Progenitor cell of endocrine pancreas (in vitro differentiated cells): ENCODE measurements at places on chromosomes 4 and X. TPM values are rescaled to one million over a fixed set of nuclear protein-coding genes. Genes with fewer than 3 reads are reported as not detected.
A peak's percentile ranks its signal among the peaks of the same experiment; 100 is the strongest.

BCAP31 gene
- total RNA-seq, result 142 and 149 TPM in 2 replicates

FAM199X gene
- total RNA-seq, result 23.2 TPM in 2 replicates

GPR119 gene
- total RNA-seq, result 1.6 and 3.1 TPM in 2 replicates

CENPVL2 gene
- 1.4 TPM in 2 replicates for total RNA-seq

NOX1 gene
- not detected in 2 replicates for total RNA-seq

FOXP3 gene
- total RNA-seq, result 0.24 and 0.33 TPM in 2 replicates

MSMO1 gene
- total RNA-seq, result 87.1 and 89.4 TPM in 2 replicates

SPIN4 gene
- 7.5 and 8.0 TPM in 2 replicates for total RNA-seq

- H3K27me3 ChIP-seq, result peaks cover 42% of the 10 kb centered on the region
- peak; percentile 85 for DNase-seq
- H3K4me1 ChIP-seq, result no peaks in the 10 kb centered on the region
- no peak overlapping the region for H3K27ac ChIP-seq
Measured at GRCh38 chr4:602559-602942, 22.8 kb upstream of the PDE6B start.

GRCh38 chrX:21319323-21319722 is 54.9 kb upstream of the CNKSR2 start:
- H3K4me1 ChIP-seq, result no peaks in the 10 kb centered on the region
- H3K36me3 ChIP-seq, result peaks cover 2% of the 10 kb centered on the region
- H3K27me3 ChIP-seq, result no peaks in the 10 kb centered on the region
- no peak for DNase-seq
- no peak overlapping the region for H3K27ac ChIP-seq

DNA sequence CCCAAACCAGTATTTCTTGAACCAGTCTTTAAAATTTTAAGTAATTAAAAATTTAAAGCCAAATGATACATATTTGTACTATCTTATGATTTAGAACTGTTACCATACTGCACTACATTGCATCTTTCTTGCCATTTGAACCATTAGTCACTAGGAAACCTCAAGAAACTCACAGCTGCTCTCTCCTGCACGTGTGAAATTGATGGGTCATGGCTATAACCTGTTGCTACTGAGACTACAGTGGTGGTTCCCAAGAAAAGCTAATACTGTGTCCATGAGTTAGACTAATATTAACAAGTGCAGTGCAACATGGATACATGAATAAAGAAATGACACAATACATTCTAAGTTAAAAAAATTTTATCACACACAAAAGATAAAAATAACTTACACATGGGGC is 88.4 kb downstream of the PDE5A start:
- DNase-seq, result no peak
- H3K4me3 ChIP-seq, result no peak overlapping the region
- peaks cover 3% of the 10 kb centered on the region for H3K4me1 ChIP-seq
- peaks cover 42% of the 10 kb centered on the region for H3K36me3 ChIP-seq
- H3K27ac ChIP-seq, result no peak overlapping the region

- H3K4me3 ChIP-seq, result no peak overlapping the region
- H3K36me3 ChIP-seq, result no peaks in the 10 kb centered on the region
- peak overlapping the region; percentile 34 for H3K27ac ChIP-seq
- no peak for DNase-seq
Measured at GRCh38 chr4:52979821-52980590, 117.9 kb downstream of the RASL11B start.

- no peak for DNase-seq
- no peak overlapping the region for H3K4me3 ChIP-seq
- no peak overlapping the region for H3K27ac ChIP-seq
- no peaks in the 10 kb centered on the region for H3K27me3 ChIP-seq
Measured at GRCh38 chrX:134761788-134762187, 103.5 kb upstream of the PLAC1 start.

DNA sequence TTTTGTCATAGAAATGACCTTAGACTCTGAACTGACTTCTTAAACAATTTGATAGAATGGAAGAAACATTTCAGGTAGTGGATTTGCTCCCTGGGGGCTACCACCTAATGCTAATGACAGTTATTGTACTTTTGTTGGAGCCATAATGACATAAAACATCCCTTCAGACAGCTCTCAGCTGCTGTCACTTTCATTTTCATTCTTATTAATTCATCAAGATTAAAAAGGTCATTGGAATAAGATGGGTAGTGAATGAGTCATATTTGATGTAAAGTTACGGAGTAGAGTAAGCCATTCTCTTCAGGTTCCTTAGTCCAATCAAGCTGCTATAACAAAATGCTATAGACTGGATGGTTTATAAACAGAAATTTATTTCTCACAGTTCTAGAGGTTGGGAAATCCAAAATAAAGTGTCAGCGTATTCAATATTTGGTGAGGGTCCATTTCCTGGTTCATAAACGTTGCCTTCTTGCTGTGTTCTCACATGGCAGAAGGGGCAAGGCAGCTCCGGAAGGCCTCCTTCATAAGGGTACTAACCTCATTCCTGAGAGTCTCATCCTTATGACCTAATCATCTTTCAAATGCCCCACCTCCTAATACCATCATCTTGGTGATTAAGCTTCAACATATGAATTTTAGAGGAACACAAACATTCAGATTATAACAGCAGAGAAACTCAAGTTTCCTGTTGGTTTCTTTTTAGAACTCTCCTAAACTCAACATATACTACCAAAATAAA is 268.5 kb downstream of the ARAP2 start:
- H3K27ac ChIP-seq, result no peak overlapping the region
- H3K4me1 ChIP-seq, result no peaks in the 10 kb centered on the region
- no peaks in the 10 kb centered on the region for H3K27me3 ChIP-seq

DNA sequence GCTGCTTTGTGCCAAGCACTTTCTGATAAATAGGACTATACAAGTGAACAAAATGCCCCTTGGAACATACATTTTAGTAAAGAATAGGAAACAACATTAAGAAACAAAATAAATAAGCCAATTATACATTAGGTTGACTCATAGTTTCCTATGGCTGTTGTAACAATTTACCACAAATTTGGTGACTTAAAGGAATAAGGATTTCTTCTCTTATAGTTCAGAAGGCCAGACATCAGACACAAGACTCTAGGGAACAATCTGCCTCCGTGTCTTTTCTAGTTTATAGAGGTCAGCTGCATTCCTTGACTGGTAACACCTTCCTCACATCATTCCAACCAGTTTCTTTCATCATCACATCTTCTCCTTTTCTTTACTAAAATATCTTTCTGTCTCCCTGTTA is 235.9 kb upstream of the PCDH18 start:
- no peak for DNase-seq
- no peak overlapping the region for H3K4me3 ChIP-seq
- no peaks in the 10 kb centered on the region for H3K36me3 ChIP-seq
- no peaks in the 10 kb centered on the region for H3K27me3 ChIP-seq

GRCh38 chrX:15813416-15813815 is 23.1 kb downstream of the ZRSR2 start:
- no peaks in the 10 kb centered on the region for H3K27me3 ChIP-seq
- H3K4me3 ChIP-seq, result no peak overlapping the region
- H3K36me3 ChIP-seq, result peaks cover 24% of the 10 kb centered on the region

DNA sequence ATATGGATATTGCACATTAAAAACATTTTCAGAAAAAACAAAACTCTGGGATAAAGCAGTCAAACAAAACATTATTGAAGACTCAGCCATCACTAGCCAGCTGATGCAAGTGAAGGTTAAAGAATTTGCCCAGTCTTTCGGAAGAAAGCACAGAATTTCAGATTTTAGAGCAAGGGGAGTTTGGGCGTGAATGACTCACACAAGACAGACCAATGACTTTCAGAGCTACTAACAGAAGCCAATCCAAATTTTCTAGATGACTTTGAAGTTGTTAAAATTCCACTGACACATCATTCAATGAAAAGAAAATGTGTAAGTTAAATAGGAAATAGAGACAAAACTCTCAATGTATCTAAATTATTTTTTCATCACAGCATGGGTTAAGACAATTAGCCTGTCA is 4.0 kb downstream of the MRFAP1L1 start:
- no peak overlapping the region for H3K4me3 ChIP-seq
- peaks cover 57% of the 10 kb centered on the region for H3K36me3 ChIP-seq
- DNase-seq, result no peak

DNA sequence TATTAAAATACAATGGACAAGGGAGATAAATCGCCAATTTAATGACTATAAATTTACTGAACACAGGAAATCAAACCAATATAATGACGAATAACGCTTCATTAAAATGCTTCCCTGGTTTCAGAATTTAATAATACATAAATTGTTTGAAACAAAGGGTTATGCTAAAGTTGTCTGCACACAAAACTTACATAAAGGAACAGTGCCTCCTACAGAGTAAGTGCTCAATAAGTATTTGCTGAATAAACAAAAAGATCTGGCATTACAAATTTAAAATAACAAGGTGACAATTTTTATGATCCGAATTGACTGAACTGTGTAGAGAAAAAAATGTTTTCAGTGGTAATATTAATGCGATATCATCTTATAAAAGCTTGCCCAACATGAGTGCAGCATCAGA is 69.6 kb downstream of the NOCT start:
- H3K27me3 ChIP-seq, result no peaks in the 10 kb centered on the region
- H3K36me3 ChIP-seq, result no peaks in the 10 kb centered on the region
- H3K27ac ChIP-seq, result peak overlapping the region; percentile 97

DNA sequence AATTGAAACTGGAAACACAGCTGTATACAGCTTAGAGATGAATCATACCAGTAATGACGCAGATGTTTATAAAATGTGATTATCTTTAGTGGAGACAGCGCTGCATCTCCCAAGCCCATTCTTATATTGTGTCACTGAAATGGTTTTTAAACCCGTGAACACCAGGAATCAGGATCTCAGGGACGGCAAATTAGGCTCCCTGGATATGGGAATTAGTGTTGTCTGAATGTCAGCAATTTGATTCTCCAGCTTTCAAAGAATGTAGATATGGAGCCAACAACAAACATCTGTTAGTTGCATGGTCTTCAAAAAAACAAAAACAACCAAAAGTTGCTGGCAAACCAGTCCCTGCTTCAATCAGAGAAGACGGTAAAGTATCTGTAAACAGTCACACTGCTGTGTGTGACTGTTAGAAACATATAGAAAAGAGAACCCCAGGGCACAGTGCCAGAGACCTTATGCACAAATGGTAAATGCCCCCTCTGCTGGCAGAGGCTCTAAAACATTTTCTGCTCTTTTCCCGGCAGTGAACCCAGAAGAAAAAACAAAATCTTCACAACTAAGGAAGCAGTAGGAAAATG is 351.9 kb upstream of the FTHL17 start:
- H3K27ac ChIP-seq, result no peak overlapping the region
- H3K4me3 ChIP-seq, result no peak overlapping the region
- no peaks in the 10 kb centered on the region for H3K36me3 ChIP-seq
- no peaks in the 10 kb centered on the region for H3K27me3 ChIP-seq
- peaks cover 8% of the 10 kb centered on the region for H3K4me1 ChIP-seq
- DNase-seq, result no peak

DNA sequence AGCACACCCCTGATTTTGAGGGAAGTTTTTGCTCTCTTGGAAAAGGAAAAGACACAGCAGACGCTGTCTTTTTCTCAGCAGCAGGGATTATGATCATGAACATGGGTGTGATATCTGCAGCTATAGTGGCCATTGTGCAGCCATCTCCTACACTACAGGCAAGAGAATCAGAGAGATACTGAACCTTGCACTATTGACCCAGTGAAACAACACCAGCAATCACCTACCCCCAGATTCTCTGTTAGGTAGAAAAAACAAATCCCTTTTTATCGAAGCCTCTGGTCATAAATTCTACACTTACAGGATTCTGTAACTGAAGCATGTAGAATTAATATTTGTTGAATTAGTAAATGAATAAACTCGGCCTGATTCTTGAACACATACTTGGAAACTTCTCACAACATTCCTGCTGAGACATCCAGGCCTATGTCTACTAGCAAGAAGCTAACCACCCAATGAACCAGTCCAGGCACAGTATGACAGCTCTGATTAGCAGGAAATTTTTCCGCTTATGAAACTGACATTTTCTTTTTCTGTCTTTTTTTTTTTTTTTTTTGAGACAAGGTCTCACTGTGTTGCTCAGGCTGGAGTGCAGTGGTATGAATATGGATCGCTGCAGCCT is 5.0 kb upstream of the AFAP1 start:
- no peak overlapping the region for H3K4me3 ChIP-seq
- DNase-seq, result no peak
- H3K36me3 ChIP-seq, result no peaks in the 10 kb centered on the region
- H3K4me1 ChIP-seq, result peaks cover 28% of the 10 kb centered on the region
- H3K27me3 ChIP-seq, result peaks cover 11% of the 10 kb centered on the region

DNA sequence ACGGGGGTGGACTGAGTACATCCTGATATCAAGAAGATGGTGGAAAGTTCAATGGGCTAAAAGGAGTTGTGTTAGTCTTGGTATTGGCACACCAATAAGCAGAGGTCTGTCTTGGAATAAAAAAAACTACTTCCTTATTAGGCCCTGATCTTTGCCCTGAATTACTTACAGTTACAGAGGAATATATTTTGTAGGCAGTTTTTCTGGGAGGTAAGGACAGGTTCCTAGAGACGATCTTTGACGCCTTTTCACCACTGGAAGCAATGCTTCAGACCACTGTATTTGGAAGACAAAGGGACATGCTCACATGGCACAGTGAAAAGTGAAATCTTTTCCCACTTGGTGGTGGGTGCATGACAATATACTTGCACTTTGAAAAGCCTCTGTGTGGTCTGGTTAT is 618 bp upstream of the XK start:
- H3K27ac ChIP-seq, result no peak overlapping the region
- H3K4me1 ChIP-seq, result peaks cover 3% of the 10 kb centered on the region
- H3K4me3 ChIP-seq, result no peak overlapping the region
- peaks cover 16% of the 10 kb centered on the region for H3K27me3 ChIP-seq

GRCh38 chr4:25976780-25977179 is 62.8 kb downstream of the SMIM20 start:
- no peaks in the 10 kb centered on the region for H3K36me3 ChIP-seq
- H3K4me1 ChIP-seq, result peaks cover 1% of the 10 kb centered on the region
- no peaks in the 10 kb centered on the region for H3K27me3 ChIP-seq
- peak overlapping the region; percentile 65 for H3K27ac ChIP-seq
- H3K4me3 ChIP-seq, result no peak overlapping the region
- DNase-seq, result no peak

DNA sequence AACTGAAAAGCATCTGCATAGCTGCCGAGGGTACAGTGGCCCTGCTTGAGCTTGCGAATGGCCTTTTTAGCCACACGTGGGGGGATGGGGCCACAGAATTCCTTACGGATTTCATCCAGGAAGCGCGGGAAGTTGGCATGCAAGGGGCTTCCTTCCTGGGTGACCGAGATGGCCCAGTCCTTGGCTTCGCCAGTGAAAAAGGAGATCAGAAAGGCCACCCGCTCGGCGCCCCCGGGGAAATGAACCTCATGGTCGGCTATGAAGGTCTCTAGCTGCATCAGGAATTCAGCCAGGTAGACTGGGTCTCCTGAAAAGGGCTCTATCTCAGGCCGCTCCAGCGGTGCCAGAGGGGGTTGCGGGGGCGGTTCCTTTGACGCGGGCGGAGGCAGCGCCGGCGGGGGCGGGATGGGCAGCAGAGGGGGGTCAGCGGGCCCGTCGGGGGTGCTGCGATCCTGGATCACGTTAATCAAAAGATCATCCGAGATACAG is 909 bp downstream of the RTL5 start:
- H3K4me1 ChIP-seq, result peaks cover 5% of the 10 kb centered on the region
- DNase-seq, result no peak
- no peak overlapping the region for H3K27ac ChIP-seq
- H3K27me3 ChIP-seq, result peaks cover 6% of the 10 kb centered on the region
- peak overlapping the region; percentile 70 for H3K4me3 ChIP-seq
